ENCODE measurements at places on chromosomes 5 and 9.
A peak's percentile ranks its signal among the peaks of the same experiment; 100 is the strongest.

GRCh38 chr5:66894480-66895240 is 298.5 kb downstream of the MAST4 start:
- no peak for DNase-seq

- no peak for DNase-seq
Observed at GRCh38 chr5:92979716-92980115, 601.3 kb downstream of the NR2F1-AS1 start.

DNA sequence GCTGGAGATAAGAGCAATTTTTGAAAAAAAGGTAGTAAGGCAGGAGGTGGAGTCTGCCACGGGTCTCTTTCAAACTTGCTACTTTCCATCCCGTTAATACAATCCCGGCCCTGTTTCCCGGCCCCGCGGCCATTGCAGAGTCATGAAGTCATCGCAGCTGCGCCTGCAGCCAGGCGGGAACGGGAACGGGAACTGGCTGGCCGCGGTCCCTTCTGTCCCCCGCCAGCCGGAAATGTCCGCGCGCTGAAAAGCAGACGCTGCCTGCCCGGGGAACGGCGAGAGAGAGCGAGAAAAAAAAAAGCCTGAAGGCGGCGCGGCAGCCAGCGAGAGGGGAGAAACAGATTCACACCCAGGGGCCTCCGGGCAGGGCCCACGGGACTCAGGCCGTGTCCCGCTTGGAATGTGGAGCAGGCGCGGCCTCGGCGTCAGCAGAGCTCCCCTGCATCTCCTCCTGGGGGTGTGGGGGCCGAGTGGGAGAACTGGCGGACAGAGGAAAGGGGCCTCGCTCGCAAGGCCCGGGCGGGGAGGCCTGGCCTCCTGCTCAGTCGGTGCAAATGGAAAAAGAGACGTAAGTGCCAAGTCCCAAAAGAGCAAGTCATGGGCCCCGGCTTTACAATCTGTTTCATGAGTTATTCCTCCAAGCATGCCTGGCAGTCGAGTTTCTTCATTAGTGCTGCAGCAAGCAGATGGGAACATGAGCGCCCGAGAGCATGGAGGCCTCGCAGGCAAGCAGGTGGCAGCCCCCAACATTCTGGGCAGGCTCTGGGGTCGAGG is 201.2 kb upstream of the GAS1 start:
- DNase-seq: peak; percentile 81

DNA sequence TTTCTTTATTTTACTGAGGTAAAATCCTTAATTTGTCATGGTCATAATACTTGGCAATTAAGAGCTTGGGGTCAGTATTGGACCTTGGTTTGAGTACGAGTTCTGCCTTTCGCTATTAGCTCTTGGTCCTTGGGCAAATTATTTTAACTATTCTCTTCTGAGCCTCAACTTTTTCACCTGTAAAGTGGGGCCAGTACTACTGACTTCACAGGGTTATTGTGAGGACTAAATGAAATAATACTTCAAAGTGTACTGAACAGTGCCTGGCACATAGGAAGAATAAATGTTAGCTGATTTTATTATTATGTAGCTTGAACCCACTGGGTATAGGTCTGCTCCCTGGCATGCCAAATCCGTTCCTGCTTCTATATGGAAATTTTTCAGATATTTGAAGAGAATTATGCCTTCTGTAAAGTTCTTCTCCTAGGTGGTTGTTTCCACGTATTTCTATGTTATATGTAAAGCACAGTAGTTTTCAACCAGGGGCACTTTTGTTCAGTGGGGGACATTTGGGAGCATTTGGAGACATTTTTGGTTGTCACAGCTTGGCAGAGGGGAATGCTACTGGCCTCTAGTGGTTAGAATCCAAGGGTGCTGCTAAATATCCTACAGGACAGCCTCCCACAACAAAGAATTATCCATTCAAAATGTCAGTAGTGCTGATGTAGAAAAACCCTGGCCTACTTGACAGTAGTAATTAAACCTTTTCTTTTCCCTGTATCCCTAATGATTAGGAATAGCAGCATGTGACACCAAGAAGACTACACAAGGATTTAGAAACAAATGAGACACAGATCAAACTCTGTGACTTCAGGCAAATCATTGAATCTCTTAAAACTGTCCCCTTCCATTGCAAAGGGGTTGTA is 4.5 kb downstream of the RCL1 start:
- DNase-seq: no peak

DNA sequence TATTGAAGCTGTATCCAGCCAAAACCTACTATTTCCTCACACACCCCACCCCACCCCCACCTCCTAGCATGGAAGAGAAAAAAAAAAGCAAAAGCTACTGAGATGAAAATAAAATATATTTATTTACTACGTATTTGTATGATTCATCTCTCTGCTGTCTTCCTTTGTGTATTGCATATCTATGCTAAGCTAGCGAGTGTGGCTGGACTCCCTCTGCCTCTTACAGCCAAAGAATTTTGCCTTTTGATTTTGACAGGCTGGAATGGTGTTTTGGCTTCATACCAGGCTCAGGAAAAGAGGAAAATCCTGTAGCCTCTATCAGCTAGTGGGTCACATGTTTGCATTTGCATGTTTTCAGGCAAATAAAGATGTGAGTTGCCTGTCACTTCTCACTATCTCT is 2.2 kb downstream of the ABLIM3 start:
- no peak for DNase-seq

DNA sequence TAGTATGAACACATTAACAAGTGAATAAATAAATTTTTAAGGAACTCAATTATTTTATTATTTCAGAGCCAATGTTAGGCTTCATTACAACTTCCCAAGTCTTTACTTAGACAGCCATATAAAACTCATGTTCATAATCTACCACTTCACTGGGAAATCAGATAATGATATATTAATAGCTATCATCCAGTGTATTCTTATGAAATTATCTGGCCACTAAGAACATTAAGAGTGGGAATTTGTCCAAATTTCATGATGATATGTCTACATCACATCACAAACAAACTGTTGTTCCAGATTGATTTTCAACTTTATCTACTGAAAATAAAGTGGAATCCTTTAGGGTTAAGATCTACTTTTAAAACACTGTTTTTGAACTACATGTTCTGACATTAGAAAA is 668.6 kb downstream of the EFNA5 start:
- no peak for DNase-seq

All from nucleus accumbens (tissue), 56 donors.